Kidney glomerular epithelial cell (primary cell): ENCODE measurements at places on chromosomes 6 and 20.

DNA sequence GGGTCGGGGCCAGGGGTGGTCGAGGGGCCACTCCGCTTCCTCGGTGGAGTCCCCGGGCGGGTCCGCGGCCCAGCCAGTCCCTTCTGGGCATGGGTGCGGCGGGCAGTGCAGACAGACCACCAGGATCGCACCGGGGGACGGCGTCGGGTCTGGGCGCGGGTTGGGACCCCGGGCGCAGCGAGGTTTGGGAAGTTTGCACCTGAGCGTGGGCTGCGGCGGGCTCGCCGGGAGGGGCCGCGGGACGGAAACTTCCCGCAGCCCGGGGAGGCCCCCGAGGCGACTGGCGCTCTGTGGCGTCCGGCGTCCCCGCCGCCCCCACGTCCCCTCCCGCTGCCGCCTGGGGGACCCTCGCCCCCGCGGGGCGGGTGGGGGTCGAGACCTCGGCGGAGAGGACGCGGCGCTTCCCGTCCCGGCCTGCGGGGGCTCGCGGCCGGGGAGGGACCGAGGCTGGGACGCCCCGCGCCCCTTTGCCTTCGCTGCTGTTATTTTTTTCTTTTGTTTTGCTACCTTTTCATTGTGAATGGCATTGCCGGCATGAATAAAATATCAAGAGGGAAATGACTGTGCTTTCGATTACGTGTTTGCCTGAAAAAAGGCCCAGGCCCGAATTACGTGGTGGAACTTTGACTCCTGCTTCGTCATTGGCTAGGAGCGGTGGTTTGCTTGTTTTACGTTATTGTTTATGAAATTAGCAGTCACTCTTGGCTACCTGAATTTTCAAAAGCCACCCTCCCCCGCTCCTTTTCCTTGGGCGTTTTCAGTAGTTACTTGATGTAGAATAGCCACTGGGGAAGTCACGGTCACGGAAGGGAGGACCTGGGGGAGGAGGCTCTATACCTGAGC, 703 bp downstream of the SNX9 start:
- peak; percentile 70 for DNase-seq

GRCh38 chr6:156886409-156886808, 109.2 kb downstream of the ARID1B start:
- no peak for DNase-seq

DNA sequence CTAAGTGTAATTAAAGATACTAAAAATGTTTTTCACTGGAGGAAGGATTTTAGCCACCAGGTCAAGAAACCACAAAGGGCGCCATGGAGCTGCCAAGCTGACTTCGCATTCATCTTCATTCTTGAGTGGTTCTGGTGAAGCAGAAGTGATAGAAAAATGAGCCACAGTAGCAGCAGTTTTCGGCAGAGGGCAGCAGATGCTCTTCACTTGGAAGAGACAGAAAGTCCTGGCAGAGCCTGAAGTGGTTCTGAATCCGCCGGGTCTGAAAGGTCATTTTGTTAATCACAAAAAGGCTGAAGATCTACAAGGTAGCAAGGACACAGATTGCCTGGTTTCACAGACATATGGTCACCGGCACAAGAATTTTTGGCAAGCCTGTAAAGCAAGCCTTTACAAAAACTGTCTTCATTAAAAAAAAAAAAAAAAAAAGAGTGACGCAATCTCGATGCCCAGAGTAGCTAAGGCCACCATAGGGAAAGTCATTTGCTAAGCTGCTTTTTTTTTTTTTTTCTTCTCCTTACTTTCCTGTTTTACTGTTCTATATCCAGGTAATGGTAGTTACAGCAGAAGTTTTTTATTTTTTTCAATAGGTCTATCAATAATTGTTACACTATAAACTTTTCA, 345.1 kb upstream of the AGPAT4 start:
- peak; percentile 42 for DNase-seq

GRCh38 chr20:62305149-62305764, 2.5 kb downstream of the ADRM1 start:
- no peak for DNase-seq

DNA sequence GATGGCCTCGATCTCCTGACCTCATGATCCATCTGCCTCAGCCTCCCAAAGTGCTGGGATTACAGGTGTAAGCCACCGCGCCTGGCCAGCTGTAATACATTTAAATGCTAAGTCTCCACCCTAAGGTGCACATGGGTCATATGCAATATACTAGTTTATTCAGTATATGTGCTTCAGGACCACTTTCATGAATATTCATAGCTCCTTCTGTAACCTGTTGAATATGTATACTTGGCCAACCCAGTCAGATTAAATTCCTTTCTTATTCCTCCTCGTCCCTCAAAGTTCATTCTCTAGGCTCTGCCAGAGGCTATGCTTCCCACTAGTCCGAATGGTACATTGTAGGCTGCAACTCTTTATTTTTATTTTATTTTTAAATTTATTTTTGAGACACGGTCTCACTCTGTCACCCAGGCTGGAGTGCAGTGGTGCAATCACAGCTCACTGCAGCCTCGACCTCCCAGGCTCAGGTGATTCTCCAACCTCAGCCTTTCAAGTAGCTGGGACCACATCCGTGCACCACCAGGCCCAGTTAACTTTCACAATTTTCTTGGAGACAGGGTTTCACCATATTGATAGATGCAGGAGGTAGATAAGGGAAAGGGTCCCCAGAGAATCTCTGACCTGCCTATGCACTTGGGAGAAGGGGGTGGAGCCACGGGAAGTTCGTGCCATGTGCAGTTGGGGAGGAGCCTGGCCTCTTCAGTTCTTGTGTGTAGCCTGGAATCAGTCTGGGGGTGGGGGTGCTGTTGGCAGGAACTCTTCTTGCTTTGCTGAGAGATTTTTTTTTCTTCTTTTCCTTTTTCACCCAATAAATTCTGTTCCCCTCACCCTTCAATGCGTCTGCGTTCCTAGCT, 41.3 kb upstream of the DDR1 start:
- DNase-seq, result no peak

- DNase-seq, result peak; percentile 69
These were observed 242.2 kb downstream of the NRN1 start for GRCh38 chr6:5764401-5764955.

DNA sequence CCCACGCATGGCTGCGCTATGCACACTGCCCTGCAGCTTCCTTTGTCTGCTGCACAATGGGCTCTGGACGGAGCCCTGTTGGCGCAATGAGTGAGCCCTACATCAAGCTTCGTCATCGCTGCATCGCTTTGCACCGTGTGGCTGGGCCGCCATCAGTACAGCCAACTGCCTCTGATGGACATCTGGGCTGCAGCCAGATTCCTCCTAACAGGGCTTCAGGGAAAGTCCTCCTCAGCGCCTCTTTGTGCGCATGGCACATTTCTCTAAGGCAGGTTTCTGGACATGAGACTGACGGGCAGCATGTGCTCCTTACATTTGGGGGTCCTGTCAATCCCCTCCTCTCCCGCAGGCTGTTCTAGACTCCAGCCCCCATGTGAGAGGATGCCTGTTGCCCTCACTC, 29.7 kb upstream of the ANGPT4 start:
- no peak for DNase-seq

- no peak for DNase-seq
These were observed 43.3 kb downstream of the NOX3 start for GRCh38 chr6:155412335-155412734.

GRCh38 chr20:32339116-32339515, 19.0 kb upstream of the ASXL1 start:
- no peak for DNase-seq

DNA sequence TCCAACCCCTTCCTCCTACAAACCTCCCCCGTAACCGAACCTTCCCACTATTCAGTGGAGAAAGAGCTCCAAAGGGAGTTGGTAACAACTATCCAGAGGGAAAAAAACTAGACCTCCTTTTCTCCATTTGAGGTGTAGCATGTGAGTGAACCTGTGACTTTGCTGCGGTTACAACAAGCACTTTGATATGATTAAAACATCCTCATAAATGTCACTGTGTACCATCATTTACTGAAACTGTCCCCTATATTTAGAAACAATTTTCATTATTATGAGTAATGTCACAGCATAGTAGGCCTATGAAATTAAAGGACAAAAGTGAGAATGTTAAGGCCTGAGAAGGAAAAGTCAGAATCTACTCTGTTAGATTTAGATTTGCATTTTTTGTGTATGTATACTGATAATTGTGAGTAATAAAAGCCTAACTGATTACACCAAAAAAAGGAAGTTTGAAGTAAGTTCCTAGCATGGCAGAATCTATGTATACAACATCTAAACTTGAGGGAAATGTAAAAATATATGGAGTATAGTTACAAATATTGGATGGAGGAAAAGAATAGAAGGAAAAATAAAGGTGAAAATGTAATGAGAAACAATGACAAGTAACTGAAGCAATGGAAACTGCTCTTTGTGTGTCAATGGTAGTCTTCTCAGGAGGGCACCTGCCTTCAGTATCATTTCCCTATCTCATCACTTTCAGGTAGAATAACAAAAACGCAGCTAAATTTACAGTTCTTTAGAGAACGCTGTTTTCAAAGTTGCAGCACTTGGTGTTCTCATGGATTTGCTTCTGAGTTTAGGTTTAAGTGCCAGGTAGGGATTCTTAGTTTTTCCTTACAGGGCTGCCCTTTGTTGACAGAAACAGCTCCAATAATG, 145.9 kb downstream of the IMPG1 start:
- DNase-seq, result no peak

GRCh38 chr6:33769248-33769821, 19.6 kb downstream of the LEMD2 start:
- DNase-seq, result no peak

DNA sequence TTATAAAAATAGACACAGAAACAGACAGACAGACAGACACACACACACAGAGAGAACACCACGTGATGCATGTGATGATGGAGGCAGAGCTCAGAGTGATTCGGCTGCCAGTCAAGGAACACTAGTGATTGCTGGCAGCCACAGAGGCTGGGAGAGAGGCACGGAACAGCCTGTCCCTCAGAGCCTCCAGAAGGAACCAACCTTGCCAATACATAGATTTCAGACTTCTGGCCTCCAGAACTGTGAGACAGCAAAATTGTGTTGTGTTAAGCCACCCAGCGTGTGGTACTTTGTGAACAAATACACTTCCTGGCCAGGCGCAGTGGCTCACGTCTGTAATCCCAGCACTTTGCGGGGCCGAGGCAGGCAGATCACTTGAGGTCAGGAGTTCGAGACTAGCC, 9.5 kb upstream of the PARD6B start:
- peak; percentile 33 for DNase-seq

GRCh38 chr20:2749951-2750490, 50.4 kb downstream of the CPXM1 start:
- DNase-seq, result no peak

- no peak for DNase-seq
These were observed 14.2 kb downstream of the GFOD1 start for GRCh38 chr6:13472976-13473767.

- DNase-seq, result no peak
These were observed 688.6 kb upstream of the CITED2 start for GRCh38 chr6:140063021-140063399.

GRCh38 chr20:18436847-18437246, 30.0 kb downstream of the DZANK1 start:
- no peak for DNase-seq

GRCh38 chr6:33586108-33586640, 6.1 kb upstream of the BAK1 start:
- DNase-seq, result no peak

- DNase-seq, result no peak
These were observed 1.7 kb upstream of the CST4 start for GRCh38 chr20:23690581-23690980.

- DNase-seq, result no peak
These were observed 180.5 kb downstream of the SYNDIG1 start for GRCh38 chr20:24649787-24650490.

- DNase-seq, result no peak
These were observed 98.7 kb downstream of the SLC16A10 start for GRCh38 chr6:111185954-111186353.
